ENCODE measurements at places on chromosomes 7 and 10.

- DNase-seq = no peak
Measured at GRCh38 chr7:88452646-88453045, 146.0 kb upstream of the STEAP4 start.

DNA sequence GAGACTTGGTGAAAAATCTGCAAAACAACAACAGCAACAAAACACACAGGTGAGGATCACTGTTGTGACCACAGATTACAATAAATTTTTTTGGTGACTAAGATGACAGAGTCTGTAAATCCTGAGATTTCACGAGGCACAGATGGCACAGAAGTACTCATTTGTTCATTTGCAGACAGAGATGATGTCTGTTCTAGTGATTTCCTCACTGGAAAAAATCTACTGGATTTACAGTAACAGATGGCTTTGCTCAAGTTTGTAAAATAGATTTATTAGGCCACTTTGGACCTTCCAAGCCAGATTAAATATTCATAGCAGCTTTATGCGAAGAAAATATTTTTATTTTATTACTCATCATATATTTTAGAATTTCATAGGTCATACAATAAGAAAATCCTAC is 113.5 kb upstream of the IL6 start:
- DNase-seq = no peak

- DNase-seq = no peak
Measured at GRCh38 chr7:132044247-132044646, 487.8 kb upstream of the PODXL start.

DNA sequence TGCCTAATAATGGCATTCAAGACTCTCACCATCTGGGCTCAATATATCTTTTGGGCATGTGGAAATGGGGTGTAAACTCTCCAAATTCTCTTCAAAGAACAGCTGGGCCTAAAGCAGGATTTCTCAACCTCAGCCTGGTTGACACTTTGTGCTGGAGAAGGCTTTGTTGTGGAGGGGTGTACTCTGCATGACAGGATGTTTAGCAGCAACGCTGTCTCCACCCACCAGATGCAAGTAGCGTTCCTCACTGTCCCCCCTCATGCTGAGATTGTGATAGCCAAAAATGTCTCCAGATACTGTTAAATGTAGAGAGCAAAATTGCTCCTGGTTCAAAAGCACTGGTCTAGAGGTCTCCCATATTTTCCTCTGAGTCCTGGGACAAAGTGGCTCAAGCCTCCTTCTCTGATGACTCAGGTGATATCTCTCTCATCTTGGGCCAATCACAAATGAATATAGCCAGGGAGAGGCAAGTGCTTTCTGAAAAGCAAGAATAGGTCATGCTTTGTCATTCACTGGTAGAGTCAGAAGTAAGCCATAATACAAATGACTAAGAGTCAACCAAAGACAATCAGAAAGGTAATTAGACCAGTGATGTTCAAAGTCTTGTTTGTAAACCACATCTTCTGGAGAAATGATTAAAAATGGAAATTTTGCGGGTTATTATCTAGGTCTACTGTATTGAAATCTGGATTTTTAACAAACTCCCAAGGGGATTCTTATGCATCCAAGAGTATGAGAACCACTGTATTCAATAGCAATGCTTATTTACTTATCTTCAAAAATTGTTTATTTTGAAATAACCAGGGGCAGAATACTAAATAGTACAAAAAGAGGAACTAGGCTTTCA is 330.8 kb downstream of the PTEN start:
- no peak for DNase-seq

- DNase-seq = no peak
Measured at GRCh38 chr10:91740353-91740924, 57.8 kb upstream of the TNKS2 start.

All from activated CD8-positive, alpha-beta memory T cell treated with anti-CD3 and anti-CD28 coated beads, Interleukin-2, amount 50 U/mL, for 48 hours (primary cell).